Esophagus (tissue), 2 donors: ENCODE measurements at places on chromosomes 1 and 21. TPM values are rescaled to one million over a fixed set of nuclear protein-coding genes. Genes with fewer than 3 reads are reported as not detected.

Gene OTUD3
- polyA plus RNA-seq: 2.4 TPM

Gene LCE3E
- 110 TPM for polyA plus RNA-seq

Gene FAM3B
- polyA plus RNA-seq: 57.1 TPM

Gene TTLL7
- 3.6 TPM for polyA plus RNA-seq
